ENCODE measurements at places on chromosomes 12 and 14. TPM values are rescaled to one million over a fixed set of nuclear protein-coding genes. Genes with fewer than 3 reads are reported as not detected.

- DNase-seq, result no peak
Observed at GRCh38 chr12:91331371-91331770, 148.8 kb upstream of the DCN start.

DNA sequence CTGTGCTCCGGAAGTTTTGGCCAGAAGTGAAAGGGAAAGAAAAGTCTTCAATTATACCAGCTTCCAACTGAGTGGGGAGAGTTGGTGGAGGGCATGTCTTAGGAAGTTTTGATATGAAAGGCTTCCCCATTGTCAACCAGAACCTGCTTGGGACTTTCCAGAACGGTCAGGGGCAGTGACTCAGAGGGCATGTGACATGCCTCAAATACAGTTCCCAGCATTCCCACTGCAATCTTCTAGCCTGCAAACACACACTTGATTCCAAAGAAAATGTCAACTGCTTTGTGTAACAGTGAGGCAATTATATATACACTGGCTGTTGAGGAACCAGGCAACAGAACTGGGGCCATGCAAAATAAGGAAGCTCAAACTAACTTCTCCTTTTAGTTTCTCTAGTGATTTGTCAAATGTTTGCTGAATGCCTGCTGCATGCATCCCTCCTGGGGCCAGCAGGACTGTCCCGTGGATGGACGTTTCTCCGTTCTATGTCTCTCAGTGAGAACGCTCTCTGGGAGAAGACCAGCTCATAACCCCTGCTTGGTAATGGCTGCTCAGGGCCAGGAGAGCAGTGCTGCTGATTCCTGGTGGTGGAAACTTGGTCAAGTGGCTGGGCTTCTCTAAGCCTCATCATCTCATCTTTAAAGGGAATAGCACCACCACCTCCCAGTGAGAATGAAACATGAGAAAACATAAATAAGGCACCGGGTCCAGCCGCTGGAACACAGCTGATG lies 18.3 kb downstream of the SLC25A47 start:
- DNase-seq, result peak; percentile 68

GRCh38 chr12:120366845-120367232 lies 2.1 kb downstream of the MSI1 start:
- no peak for DNase-seq

The RNASE9 gene
- not detected for total RNA-seq

DNA sequence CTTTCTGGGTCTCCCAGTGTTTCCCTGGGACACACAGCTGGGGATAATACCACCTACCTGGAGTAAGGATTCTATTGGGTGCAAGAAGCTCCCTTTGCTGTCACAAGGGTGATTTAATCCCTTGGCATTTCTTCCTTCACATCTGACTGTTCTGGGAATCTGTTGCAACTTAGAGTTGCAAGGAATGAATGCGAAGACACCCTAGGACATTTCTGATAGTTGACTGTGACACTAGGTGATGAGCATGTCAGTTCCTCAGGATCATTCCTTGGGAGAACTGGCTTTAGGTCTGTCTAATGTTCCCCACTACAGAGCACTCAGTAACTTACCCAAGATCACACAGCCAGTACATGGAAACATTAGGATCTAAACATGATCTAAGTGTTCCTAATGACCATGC lies 593.6 kb downstream of the NRXN3 start:
- no peak for DNase-seq

The LRRC9 gene
- not detected for total RNA-seq

The TMPO gene
- total RNA-seq, result 80.6 TPM

The TMEM132C gene
- total RNA-seq, result 0.96 TPM

DNA sequence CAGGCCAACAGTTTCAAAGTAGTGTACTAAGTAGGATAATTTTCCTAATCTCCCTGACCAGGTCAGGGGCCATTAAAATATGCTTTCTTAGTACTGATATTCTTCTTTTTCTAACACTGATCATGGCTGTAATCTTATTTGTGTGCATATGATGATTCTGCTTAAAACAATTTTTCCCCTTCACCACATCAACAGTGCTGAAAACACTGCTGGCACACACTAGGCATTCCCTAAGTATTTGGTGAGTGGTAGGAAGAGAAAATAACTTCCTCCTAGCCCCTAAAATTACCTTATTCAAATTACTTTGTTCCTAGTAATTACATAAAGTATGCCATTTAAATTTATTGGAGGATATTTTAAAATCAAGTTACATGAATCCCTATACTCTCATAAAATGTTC lies 49.9 kb upstream of the BBS10 start:
- no peak for DNase-seq

The KIF5A gene
- not detected for total RNA-seq

GRCh38 chr14:94412671-94413638 lies 24.6 kb upstream of the SERPINA1 start:
- no peak for DNase-seq

The MED6 gene
- total RNA-seq, result 38.0 TPM

The FSCB gene
- total RNA-seq, result not detected

DNA sequence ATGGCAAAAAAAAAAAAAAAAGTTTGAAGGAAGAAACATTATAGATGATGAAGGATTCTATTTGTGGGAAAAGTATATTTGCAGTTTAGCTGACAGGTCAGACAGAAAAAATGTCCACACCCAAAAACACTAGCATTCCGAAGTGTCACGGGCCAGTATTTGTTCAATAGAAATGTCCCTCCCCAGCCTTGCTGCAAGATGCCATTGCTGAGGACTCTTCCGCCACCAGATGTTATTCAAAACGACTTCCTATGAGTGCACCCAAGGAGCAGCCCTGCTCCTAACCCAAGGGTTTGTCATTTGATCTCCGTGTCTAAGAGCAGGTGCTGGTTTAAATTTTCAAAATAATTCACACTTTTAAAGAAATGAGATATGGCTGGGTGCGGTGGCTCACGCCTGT lies 163.1 kb downstream of the GCH1 start:
- no peak for DNase-seq

The STYK1 gene
- total RNA-seq, result 0.21 TPM

The PTHLH gene
- not detected for total RNA-seq

The RASSF9 gene
- 1.9 TPM for total RNA-seq

GRCh38 chr14:58659846-58660245 lies 22.1 kb downstream of the DACT1 start:
- no peak for DNase-seq

- DNase-seq, result no peak
Observed at GRCh38 chr14:81716953-81717352, 183.3 kb upstream of the SEL1L start.

The MPHOSPH9 gene
- 21.6 TPM for total RNA-seq

The PIANP gene
- total RNA-seq, result not detected

The TAS2R31 gene
- total RNA-seq, result not detected

DNA sequence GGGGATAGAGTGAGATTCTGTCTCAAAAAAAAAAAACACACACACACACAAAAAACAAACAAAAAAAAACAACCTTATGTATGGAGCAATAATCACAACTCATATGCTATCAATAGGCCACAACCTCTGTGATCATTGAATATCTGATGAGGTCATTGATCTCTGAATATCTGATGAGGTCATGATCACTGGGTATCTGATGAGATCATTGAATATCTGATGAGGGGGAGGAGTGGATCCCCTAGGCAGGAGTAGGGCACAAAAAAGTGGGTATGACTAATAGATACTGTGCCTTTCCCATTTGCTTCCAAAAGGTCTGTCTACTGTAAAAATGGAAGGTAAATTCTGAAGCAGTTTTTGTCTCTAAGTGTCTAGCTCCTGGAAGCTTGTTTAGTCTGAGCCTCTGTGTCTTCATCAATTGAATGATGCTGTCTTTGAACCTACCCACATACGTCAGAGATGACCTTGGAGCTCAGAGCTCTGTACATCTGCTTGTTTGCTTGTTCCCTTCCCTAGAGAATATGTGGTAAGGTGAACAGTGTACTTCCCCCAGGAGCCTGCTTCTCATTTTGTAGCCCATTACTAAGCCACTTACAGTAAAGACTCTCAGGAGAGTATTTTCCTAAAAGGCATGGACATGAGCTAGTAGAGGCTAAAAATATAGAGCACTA lies 13.6 kb downstream of the PAH start:
- no peak for DNase-seq

- DNase-seq, result no peak
Observed at GRCh38 chr14:67778792-67779191, 37.6 kb downstream of the ZFYVE26 start.

DNA sequence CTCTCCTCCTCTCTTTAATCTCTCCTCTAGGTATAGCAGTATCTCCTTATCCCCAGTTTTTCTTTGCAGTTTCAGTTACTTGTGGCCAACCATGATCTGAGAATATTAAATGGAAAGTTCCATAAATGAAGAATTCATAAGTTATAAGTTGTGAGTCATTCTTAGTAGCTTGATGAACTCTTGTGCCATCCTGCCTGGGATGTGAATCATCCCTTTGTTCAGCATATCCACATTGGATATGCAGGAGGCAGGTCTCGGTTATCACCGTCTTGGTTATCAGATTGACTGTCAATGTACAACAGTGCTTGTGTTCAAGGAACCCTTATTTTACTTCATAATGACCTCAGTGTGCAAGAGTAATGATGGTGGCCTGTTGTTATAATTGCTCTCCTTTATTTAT lies 134.0 kb downstream of the TMEM117 start:
- DNase-seq, result no peak

The SLC7A7 gene
- total RNA-seq, result 7.6 TPM

DNA sequence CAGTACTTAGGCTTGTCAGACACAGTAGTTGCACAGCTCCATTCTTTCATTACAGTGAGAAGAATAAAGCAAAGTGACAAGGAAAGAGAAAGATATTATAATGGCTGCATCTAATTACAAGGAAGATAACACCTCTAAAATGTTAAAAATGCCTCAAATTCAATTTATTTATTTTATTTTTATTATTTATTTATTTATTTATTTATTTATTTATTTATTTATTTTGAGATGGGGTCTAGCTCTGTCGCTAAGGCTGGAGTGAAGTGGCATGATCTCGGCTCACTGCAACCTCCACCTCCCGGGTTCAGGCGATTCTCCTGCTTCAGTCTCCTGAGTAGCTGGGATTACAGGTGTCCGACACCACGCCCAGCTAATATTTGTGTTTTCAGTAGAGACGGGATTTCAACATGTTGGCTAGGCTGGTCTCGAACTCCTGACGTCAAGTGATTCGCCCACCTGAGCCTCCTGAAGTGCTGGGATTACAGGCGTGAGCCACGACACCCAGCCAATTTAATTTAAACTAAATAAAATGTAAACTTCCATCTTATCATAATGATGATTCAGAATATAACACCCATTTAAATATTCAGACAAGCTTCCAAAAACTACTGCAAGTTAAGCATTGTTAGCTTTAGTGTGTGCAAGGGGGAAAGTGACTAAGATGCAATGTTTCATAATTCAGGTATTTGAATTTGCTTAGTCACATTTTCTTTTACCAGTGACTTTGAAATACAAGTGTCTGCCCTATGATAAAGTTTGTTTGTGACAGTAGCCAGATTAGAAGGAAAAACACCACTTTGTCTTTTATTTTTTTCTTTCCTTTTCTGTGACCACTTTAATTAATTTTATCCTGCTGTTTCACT lies 2.4 kb upstream of the CFAP54 start:
- no peak for DNase-seq

The PLEKHG7 gene
- total RNA-seq, result not detected

DNA sequence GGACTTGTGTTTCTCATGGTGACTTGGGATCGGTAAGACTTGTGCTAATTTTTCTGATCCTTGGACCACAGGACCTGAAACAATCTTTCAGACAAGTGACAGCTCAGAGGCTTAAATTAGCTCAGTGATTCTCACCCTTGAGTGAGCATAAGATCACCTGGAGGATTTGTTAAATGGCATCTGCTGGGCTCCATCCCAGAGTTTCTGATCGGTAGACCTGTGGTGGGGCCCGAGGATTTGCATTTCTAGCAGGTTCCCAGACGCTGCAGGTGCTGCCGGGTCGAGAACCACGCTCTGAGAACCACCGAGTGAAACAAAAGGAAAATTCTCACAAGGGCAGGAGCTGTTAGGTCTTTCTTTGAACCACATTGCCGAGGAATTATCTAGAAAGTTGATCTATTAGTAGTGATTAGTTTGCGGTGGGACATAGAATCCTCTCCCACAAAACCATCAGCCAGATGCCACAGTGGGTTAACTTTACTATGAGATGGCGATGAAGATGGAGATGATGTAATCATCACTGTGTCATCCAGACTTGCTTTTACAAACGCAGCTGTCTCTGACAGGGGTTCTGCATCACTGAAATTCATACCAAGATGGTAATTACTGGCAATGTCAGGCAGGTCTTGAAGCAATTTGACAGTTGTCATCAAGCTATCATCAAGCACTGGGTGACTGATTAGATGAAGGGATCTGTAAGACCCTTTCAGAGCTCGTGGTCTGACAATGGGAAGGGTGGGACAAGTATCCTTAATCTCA lies 184.0 kb downstream of the AACS start:
- no peak for DNase-seq

DNA sequence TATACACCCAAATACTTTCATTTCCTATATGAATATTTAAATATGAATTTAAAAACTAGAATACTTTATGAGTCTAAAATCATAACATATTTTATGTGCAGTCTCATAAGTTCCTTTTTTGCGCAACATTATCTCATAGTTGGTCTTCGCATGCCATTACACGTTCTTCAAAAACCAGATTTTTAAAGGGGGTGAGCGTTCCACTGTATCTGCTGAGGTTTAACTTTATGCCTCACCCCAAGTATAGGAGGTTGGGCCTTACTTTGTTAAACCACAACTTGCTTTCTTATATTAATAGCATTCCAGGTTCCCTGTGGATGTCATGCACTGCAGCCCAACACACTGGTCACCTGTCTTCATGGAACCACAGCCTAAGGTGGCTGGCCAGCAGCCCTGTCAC lies 118.6 kb downstream of the APAF1 start:
- no peak for DNase-seq

The CLEC6A gene
- not detected for total RNA-seq

DNA sequence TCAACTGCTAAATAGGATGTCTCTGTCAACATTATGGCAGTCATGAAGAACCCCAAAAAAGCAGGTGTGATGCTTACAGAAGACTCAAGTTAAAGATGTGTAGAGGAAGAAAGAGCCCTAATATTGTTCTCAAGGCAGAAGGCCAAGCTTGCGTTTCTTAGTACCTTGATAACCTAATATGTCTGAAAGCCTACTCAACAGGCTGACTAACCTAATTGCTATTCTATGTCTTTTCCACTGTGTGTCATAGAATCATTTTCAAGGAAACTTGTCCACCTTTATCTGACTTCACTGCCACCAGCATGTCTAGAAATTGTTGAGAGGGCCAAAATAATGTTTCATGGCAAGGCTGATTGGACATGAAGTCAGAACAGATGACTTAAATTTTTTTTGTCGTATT lies 373.2 kb downstream of the BTG1 start:
- no peak for DNase-seq

The SLC24A4 gene
- total RNA-seq, result not detected

GRCh38 chr14:20485900-20486299 lies 16.7 kb downstream of the PNP start:
- no peak for DNase-seq

DNA sequence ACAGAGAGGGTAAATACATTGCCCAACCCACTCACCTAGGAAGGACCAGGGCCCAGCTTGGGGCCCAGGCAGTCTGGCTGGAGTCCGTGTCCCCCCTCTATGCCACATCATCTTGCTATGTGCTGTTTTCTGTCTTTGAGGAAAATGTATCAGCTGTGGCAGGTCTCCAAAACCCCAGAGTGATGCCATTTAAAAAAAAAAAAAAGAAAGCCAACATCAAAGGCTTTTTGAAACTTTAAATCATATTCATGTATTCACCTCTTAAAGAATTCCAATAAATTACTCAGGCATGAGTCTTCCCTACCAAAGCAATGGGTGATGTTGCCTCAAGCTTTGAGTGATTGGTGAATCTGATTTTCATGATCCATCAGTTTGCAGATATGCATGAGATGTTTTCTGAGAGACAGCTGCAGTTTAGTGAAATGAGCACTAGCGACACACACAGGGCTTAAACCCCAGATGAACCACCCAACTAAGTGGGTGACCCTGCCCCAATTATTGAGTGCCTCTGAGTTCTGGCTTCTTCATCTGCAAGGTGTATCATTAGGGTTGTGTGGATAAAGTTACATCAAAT lies 6.1 kb downstream of the KRT81 start:
- DNase-seq, result no peak
